Nephron progenitor cell (in vitro differentiated cells): ENCODE measurements at places on chromosomes 13 and 19.

DNA sequence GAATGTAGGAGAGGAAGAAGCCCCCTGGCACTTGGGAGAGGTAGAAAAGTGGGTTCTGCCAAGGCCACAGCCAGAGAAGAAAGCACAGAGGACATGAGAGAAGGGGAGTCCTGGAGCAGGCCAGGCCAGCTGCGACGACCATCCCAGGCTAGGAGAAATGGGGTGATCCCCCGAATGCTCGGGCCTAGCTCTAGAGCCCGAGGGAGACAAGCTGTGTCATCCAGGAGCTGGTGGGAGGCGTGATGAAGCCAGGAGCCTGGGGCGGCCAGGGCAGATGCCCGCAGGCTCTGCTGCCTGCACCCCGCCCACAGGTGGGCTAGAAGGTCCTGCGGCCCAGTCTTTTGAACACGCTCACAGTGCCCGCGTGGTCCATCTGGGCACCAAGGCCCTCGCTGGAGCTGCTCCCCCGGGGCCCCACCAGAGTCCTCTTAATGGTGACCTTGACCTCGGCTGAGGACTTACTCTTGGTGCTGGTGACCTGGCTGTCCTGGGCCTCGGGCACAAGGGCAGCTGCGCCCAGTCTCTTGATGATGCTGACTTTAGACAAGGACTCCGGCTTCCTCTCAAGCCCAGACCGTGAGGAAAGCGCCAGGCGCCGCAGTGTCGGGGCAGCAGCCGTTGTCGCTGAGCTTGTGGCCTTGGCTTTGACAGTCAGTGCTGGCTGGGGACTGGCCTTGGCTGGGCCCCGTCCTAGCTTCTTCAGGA is 26.5 kb downstream of the C19orf47 start:
- no peak for DNase-seq

DNA sequence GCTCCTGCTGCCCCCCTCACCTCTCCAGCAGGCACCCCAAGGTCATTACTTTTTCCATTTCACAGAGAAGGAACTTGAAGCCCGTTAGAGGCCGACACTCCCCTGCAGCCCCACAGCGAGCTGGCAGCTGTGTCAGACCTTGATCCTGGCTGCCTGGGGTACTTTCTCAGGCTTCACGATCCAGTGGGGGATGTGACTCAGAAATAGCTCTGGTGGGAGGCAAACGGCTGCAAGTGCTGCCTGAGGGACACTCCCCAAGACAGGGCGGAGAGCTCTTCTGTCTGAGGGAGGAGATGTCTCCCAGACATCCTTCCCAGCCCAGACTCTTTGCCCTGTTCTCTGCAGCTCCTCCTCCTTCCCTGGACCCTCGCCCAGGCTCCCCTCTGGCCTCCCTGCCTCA is 4.8 kb downstream of the TSKS start:
- no peak for DNase-seq

DNA sequence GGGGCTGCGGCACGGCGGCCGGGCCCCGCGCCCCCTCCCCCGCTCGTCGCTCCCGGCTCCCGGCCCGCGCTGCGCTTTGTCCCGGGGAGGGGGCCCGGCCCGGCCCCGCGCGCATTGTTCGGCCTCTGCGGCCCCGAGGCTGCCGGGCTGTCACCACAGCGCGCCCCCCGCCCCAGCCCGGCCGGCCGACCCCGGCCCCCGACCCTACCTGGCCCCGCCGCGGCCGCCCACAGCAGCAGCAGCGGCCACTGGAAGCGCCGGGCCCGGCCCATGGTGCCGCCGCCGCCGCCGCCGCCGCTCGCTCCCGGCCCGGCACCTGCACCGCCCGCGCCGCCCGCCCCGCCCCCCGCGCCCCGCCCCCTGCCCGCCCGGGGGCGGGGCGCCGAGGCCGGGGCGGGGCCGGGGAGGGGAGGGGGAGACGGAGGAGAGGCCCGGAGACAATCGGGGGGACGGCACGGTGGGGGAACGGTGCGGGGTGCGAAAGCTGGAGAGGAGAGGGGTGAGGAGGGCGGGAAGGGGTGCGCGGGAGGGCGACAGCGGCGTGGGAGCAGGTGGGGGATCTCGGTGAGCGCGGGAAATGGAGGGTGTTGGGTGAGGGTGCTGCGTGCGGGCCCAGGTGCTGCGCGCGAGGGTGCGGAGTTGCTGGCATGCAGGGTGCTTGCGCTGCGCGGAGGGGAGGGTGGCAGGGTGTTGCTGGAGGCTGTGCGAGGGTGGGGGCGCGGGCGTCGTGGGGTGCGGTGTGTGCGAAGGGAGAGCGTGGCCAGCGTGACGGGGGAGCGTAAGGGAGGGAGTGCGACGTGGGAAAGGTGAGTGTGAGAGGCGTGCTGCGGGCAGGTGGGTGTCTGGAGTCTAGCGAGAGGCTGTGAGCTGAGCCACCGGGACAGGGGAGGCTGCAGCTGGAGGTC is at the start of gene CADM4:
TSS of gene CADM4 (minus strand) at position 332 of the 905 bp plus-strand sequence. CDS start at position 272, 60 bp downstream.
- peak; percentile 66 for DNase-seq

GRCh38 chr13:43115141-43115540 is 91.8 kb downstream of the DNAJC15 start:
- DNase-seq: no peak

GRCh38 chr19:54390942-54391577 is 24.2 kb upstream of the TTYH1 start:
- DNase-seq: peak; percentile 76

GRCh38 chr19:46976845-46977320 is 42.8 kb upstream of the NPAS1 start:
- peak; percentile 57 for DNase-seq

GRCh38 chr13:114099191-114099590 is 33.2 kb downstream of the RASA3 start:
- DNase-seq: no peak

GRCh38 chr19:17264641-17264979 is at the start of gene USHBP1:
USHBP1 (minus strand) TSS chr19:17264745; CDS start chr19:17264299, 446 bp downstream.
- DNase-seq: no peak

- no peak for DNase-seq
Measured at GRCh38 chr13:34502621-34503020, 439.4 kb upstream of the NBEA start.
